ENCODE measurements at places on chromosomes 7 and 10.

GRCh38 chr10:35300063-35300699 is 36.1 kb upstream of the CCNY start:
- DNase-seq: no peak

DNA sequence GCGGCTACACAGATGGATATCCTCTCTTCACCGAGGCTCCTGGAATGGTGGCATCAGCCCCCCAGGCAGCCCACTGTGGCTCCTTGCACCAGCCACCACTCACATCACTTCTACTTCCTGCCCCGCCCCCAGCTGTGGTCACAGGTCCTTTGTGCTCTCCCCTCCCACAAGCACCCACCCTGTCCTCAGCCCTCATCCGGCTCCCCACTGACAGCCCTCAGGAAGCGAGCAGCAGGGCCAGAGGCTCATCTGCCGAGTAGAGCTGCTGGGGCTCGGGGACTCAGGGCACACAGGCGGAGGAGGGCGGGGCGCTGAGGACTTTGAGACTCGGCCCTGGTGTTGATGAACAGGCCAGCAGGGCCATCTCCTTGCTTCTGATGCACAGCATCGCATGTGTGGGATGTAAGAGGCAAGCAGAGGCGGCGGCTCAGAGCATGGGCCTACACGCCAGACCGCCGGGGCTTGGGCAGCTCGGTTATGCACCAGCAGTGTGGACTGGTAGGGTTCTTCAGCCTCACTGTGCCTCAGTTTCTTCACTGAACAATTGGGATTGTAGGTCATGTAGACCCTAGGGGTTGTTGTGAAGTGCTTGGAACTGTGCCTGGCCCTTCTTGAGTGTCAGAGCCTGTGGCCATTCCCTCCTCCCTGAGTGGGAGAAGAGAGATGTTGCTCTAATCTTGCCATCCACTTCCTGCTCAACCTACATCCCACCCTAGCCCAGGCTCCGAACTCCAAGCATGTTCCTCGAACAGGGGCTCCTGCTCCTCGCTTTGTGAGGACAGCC is at the start of gene PRF1:
PRF1 (minus strand) TSS at position 77 of the 784 bp plus-strand sequence. CDS start 1,839 bp downstream, outside the sequence.
- DNase-seq: peak; percentile 39

DNA sequence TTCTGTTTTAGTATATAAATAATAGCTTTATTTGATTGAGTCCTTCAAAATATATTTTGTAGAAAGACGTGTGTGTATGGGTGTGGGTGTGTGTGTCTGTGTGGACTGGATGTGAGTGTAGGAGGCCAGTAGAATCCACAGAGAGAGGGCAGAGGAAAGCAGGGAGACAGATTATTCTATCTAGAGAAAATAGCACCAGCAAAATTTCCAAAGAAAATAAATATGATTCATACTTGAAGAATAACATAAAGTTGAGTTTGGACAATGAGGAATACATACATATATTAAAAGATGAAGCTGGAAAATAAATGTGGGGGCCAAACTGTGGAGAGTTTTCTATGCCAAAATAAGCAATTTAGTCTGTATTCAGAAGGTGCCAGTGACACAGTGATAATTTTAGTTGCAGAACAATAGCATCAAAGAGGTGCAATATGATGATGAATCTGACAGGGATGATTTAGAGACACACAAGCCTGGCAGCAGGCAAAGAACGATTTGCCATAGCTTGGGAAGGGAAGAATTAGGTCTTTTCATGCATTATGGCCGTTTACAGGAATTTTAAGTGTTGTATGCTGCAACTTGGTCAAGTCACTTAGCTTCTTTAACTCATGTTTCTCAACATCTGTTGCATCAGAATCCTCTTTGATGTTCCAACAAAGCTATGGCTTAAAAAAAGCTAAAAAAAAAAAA is 121.3 kb downstream of the SEMA3A start:
- no peak for DNase-seq

- no peak for DNase-seq
Observed at GRCh38 chr10:73917566-73918305, 6.8 kb downstream of the PLAU start.

- DNase-seq: no peak
Observed at GRCh38 chr10:26573674-26574073, 123.8 kb upstream of the PDSS1 start.

DNA sequence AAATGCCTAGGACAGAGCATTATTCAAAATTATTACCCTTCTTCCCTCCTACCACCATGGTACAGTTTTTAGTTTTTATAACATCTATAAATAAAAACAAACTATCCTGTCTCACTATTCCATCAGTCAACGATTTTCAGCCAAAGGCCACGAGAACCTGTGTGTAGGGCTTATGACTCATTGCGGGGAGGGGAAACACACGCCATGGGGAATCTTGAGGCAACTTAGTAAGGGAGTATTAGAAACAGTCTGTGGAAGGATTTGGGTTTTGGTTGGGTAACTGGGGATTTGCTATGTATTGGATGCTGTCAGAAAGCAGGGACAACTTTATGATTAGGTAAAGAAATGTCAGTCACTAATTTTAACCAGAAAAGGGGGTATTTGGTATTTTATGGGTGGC is 14.7 kb downstream of the GPR141 start:
- no peak for DNase-seq

GRCh38 chr10:11472158-11472753 is 139.2 kb downstream of the USP6NL start:
- peak; percentile 57 for DNase-seq

- DNase-seq: no peak
Observed at GRCh38 chr7:24283897-24284698, at the start of gene NPY. NPY (plus strand) TSS chr7:24284190; CDS start chr7:24285241, 1,051 bp downstream.

GRCh38 chr7:122369756-122370155 is 65.2 kb upstream of the FEZF1 start:
- no peak for DNase-seq

GRCh38 chr7:64602086-64602485 is 39.2 kb upstream of the ZNF680 start:
- no peak for DNase-seq

GRCh38 chr7:40276061-40276460 is 141.3 kb downstream of the SUGCT start:
- DNase-seq: no peak
